ENCODE measurements at places on chromosomes 6 and 20.

DNA sequence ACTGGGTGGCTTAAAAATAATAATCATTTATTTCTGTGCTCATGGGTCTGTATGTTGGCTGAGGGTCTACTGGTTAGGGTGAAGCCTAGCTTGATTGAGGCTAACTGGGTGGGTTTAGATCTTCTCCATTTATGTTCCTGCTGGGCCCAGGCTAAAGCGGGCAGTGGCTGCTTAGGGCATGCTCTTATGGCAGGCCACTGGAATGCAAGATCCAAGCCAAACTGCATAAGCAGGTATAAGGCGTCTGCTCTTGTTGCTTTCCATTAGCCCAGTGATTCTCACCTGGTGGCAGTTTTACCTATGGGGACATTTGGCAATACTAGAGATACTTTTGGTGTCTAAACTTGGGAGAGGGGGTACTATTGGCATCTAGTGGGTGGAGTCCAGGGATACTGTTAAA lies 44.5 kb downstream of the QKI start:
- no peak for DNase-seq

- no peak for DNase-seq
Measured at GRCh38 chr20:15196547-15197255, 859.3 kb upstream of the FLRT3 start.

DNA sequence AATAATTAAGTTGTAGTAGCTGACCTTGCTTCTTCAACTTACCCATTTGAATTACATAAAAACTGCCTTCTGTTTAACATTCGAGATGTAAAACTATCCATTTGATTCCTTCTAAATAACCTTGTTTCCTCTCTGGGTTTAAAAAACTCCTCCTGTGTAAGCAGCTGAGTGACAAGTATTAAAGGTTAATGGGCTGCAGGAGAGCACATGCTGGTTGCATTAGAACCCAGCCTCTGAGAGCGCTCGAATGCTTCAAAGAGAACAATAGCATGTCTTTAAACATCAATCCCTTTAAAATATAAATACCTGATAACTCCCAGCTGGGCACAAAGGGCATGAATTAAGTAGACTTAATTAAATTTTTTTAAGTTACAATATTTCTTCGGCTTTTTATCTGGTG lies 215.8 kb downstream of the EYA4 start:
- DNase-seq, result no peak

GRCh38 chr6:30882759-30883684 lies 1.3 kb upstream of the DDR1 start:
- no peak for DNase-seq

- no peak for DNase-seq
Measured at GRCh38 chr6:142728364-142728763, 216.6 kb downstream of the HIVEP2 start.
